ENCODE measurements at places on chromosomes 6 and 20.

DNA sequence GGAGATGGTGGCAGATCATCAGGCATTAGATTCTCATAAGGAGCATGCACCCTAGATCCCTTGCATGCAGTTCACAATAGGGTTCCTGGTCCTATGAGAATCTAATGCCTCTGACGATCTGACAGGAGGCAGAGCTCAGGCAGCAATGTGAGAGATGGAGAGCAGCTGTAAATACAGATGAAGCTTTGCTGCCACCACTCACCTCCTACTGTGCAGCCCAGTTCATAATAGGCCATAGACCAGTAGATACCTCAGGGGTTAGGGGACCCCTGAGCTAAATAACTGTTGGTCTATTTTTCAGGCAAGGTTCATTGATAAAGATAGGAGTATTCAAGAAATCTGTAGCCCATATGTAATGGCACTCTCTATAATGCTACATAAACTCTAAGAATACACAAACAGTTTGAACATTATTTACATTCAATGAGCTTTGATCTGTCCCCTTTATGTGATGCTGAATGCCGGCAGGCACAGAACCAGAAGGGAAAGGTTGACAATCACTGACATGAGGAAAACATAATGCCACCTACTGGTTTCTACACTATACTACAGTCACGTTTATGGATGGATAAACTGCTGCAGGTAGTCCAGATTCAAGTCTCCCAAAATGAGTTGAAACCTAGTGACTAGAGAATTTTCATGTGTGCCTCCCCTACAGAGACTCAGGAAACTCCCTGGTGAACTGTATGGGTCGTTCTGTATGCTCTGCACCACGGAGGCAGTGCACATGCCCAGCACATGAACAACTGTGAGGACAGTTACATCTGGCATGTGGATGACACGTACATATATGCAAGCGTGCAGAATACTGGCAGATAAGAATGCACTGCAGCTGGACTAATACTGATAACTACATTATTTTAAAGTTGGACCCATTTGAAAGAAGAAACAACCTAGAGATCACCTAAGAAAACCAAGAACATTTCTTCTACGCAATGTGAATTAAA lies 72.0 kb downstream of the DST start:
- no peak for DNase-seq

DNA sequence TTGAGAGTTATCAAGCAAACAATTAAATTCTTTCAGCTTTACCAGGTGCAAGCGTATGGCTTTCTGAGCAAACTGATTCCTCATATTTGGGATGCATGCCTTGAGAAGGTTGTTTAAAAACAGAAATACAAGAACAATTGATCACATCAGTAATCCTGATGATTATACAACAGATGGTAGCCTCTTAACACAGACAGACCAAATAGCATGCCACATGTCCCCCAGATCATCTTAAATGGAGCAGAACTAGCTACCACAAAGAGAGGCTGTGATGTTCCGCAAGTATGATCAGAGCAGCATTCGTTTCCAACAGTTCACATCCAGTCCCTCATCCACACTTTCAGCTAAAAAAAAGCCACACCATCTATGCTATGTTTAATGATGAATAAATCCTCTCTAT lies 246.2 kb upstream of the NRSN1 start:
- DNase-seq: no peak

- no peak for DNase-seq
Measured at GRCh38 chr6:31811645-31812044, 3.4 kb downstream of the HSPA1L start.

DNA sequence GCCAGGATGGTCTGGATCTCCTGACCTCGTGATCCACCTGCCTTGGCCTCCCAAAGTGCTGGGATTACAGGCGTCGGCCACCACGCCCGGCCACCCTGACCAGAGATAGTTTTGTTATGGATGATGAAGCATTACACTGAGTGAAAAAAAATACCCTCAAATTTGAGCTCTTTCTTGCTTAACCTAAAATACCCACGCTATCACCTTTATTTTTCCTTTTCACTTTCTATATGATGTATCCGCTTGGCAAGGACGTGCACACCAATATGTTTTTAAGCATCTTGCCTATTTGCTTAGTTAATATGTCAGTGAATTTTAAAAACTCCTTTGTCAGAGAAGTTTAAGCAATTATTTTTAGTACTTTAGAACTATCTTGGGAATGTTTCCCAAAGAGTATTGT lies 150.4 kb downstream of the INSM1 start:
- no peak for DNase-seq

- peak; percentile 60 for DNase-seq
Measured at GRCh38 chr6:97215157-97215769, 67.8 kb downstream of the MMS22L start.

DNA sequence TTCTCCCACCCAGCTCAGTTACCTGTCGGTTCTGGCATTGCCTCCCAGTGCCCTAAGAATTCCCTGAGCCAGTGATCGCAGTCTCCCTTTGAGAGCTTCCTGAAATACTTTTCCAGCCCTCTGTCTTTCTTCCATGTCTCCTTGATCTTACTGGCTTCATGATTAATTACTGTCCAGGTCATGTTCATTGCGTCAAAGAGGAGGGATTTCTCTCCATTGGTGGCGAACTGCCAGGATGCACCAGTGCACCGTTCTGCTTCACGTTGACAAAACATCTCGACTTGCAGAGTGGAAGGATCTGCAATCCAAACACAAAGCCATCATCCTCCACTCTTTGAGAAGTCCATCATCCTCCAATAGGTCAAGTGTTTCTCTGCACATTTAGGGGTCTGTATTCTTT lies 8.6 kb downstream of the RAET1E start:
- no peak for DNase-seq

GRCh38 chr6:3771407-3772011 lies 20.0 kb upstream of the PXDC1 start:
- DNase-seq: no peak

GRCh38 chr20:7003598-7003997 lies 236.1 kb downstream of the BMP2 start:
- no peak for DNase-seq

- peak; percentile 66 for DNase-seq
Measured at GRCh38 chr20:63942250-63942951, 13.8 kb downstream of the UCKL1 start.

GRCh38 chr6:121828146-121828886 lies 392.9 kb downstream of the GJA1 start:
- no peak for DNase-seq

DNA sequence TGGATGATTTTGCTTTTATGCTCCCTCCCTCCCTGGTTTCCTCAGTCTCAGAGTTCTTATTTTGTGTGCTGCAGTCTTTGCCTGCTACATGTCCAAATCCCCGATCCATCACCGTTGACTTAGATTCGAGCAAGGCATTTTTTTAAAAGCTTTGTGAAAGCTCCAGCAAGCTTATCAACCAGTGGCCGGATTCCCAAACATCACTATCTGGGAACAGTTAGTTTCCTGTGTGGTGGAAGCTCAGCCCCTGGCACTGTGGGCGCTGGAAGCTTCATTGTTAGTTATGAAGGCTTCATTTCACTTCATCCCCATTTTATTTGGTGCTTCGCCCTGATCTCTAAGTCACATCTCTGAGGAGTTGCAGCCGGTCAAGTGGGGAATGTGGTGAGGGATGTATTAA lies 44.7 kb downstream of the DEK start:
- DNase-seq: no peak

- no peak for DNase-seq
Measured at GRCh38 chr6:148005806-148006205, 336.8 kb upstream of the SASH1 start.

GRCh38 chr6:169890901-169891300 lies 139.5 kb downstream of the ERMARD start:
- no peak for DNase-seq

- no peak for DNase-seq
Measured at GRCh38 chr6:85113934-85114580, 335.8 kb upstream of the NT5E start.

- DNase-seq: no peak
Measured at GRCh38 chr6:53530346-53530745, 14.6 kb downstream of the GCLC start.

DNA sequence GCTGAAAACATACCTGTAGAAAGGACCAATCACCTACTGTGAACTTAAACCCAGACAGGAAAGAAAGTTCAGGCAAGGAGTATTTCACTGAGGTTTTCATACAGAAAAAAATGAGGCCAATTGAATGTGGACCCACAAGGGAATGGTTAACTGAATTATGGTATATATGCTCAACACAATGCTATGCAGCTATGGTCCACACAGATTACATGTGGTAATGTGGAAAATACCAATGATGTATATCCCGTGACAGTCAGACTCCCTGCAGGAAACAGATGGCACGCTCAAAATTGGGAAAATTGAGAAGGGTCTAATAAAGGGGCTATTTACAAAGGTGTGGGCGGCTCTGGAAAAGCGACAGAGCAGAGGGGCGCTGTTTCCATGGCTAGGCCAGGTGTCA lies 47.1 kb upstream of the PIM1 start:
- DNase-seq: no peak

GRCh38 chr6:158939255-158940159 lies 60.5 kb downstream of the RSPH3 start:
- no peak for DNase-seq

DNA sequence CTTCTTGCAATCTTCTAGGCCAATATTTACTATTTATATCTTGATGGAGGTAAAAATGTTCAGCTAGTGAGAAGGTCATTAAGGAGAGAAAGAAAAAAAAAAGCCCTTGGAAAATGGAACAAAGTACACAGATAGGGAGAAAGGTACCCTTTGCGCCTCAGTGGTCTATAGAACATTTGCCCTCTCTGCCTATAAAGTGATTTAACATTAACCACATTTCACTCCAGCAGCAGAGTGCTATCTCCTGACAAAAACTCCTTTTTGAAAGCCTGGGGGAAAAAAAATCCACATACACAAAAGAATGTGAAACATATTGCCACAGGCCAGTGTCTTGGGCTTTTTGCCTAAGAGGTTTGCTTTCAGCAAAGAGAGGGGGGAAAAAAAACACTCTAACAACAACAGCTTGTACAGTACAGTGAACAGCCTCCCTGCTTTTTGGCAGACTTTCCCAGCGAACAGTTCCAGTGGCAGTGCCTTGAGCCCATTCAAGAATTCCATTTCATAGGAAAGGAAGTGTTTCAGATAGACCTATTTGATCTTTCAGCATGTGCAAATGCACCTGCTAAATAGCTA lies 695 bp downstream of the ARHGAP18 start:
- no peak for DNase-seq

DNA sequence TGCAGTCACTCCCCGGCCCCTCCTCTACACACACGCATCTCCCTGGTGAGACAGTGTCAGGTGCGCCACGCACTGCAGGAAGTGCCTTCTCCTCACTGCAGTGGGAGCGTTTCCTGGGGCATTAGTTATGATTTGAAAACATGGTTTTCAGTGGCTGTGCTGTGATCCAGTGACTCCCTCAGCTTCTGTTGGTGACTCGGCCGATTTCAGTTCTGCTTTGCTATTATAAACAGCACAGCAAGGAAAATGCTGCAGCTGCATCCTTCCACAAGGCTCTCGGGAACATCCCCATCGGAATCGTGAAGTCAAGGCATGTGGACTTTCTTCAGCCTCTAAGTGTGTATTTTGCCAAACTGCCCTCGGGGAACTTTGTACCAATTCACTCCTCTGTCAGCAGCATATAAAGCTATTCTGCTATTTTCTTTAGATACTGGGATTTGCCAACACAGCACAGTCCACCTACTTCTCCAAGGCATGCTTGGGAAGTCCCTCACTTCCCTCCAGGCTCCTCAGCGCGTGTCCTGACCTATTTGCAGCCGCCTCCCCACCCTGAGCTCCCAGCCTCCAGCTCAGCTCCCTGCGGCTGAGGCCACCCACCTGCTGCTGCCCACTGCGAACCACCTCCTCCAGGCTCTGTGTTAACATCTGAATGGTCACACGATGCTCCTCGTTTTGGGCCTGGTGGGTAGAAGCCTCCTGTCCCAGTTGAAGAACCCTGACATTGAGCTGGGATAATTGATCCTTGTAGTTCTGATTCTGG lies 54.5 kb downstream of the GINS1 start:
- DNase-seq: no peak

DNA sequence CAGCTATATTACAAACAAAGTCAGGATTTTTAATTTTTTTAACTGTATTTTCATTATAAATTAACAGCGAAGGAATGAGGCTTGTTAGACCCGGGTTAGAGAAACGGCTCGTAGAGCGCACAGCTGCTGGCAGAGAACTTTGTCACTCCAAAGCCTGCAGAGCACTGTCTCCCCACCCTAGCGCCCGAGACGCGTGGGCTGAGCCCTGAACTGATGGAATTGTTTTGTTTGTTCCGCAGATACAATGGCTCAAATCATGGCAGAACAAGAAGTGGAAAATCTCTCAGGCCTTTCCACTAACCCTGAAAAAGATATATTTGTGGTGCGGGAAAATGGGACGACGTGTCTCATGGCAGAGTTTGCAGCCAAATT lies 810 bp downstream of the LAMP5 start:
- no peak for DNase-seq

DNA sequence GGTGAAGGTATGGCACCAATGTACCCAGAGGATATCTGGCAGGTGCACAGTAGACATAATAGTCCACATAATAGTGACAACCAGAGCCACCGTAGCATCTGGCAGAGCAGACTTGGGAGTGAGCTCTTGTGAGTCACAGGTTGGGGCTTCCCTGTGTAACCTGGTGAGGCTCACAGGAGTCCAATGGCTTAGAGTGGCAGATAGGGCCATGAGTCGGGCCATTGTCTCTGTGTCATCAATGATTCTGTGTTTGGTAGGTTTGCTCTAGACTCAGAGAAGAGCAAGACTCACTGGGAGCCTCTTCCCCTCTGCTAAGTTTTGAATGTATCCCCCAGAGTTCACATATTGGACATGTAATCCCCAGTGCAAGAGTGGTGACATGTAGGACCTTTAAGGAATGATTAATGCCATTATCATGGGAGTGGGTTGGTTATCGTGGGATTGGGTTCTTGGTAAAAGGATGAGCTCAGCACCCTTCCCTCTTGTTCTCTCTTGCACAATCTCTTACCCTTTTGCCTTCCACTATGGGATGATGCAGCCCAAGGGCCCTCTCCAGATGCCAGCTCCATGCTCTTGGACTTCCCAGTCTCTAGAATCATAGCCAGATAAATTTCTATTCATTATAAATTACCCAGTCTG lies 22.6 kb upstream of the SIRPA start:
- DNase-seq: no peak

GRCh38 chr20:60565083-60565482 lies 606.9 kb downstream of the CDH26 start:
- DNase-seq: no peak

DNA sequence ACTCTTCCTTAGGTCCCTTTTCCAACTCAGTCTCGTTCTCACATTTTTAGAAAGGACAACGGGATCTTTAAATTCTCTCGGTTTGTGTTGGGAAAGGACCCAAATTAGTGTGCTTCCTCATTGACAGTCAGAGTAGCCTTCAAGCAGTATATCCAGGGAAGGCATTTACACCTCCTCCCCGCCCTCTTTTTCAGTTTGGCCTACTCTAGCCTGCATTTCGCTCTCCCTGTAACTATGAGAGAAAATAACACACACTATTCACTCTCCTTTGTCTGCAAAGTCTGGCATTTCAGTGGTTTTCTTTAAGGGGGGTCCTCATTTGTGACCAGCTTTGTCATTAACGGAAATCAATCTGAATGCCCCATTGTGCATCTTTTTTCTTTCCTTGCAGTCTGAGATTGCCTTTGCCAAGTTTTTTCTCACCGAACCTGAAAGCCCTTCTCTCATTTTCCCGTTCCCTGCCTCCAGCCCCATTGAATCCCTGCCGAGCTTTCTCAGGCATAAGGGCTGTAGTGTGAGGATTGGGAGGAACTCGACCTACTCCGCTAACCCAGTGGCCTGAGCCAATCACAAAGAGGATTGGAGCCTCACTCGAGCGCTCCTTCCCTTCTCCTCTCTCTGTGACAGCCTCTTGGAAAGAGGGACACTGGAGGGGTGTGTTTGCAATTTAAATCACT lies 393 bp upstream of the FABP7 start:
- no peak for DNase-seq

- DNase-seq: no peak
Measured at GRCh38 chr20:56788671-56789610, 159.8 kb downstream of the TFAP2C start.
